ENCODE measurements at places on chromosomes 2 and 18. TPM values are rescaled to one million over a fixed set of nuclear protein-coding genes. Genes with fewer than 3 reads are reported as not detected.
A peak's percentile ranks its signal among the peaks of the same experiment; 100 is the strongest.

GRCh38 chr18:79251021-79251420, 144.7 kb upstream of the NFATC1 start:
- no peak for DNase-seq

GRCh38 chr2:152781175-152781574, 62.8 kb downstream of the ARL6IP6 start:
- DNase-seq: no peak

WDSUB1 gene
- total RNA-seq: 6.3 TPM

DNA sequence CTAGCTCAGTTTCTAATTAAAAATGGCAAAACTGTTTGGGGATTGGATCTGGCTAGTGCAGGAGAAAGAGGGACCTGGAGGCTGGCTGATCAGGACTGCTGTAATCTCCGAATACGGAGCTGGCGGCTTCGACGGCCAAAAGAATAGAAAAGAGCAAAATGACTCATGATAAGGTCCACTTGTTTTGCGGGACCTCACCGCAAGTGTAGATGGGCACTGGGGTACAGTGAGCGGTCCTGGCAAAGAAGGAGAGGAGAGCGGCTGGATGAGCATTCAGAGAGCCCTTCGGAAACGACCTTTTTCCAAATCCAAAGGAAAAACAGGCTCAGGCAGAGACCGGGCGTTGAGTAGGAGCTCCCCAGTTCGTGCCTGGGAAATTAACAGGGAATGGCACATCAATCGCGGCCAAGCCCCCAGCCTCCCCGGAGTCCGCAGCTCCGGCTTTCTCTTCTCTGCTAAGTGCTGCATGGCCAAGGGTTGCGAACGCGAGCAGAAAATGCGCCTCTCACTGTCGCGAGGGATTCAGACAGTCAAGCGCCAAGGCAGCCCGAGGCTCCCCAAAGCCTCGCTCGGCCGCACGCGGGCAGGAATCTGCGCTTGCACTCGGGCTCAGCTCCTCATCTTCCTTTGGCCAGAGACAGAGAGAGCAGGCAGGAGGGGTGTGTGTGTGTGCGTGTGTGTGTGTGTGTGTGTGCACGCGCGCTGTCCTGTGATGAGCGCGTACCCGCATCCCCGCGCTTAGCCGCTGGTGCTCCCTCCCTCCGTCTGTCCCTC, 1.8 kb downstream of the DCC start:
- peak; percentile 66 for DNase-seq

CYRIA gene
- total RNA-seq: 3.9 TPM

AQP12A gene
- not detected for total RNA-seq

GRCh38 chr2:64979744-64980143, 9.5 kb upstream of the SLC1A4 start:
- no peak for DNase-seq

ZDBF2 gene
- total RNA-seq: 35.6 TPM

DNA sequence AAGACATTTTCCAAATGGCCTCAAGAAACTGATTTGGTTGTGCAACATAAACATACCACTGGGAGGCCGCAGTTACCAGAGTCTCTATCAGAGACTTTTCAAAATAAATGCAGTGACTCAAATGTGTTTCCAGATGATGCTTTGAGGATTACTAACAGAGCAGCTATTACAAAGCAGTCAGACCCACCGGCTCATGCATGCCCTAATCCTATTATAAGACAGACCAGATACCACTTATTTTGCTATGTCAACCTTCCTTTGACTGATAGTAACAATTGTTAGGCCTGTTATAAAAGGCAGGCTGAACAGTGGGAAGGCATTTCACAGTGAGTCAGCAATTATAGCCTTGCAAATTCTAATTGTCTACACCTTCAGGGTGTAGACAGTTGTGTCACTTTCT, 217.7 kb downstream of the LRRTM1 start:
- peak; percentile 5 for DNase-seq

DNA sequence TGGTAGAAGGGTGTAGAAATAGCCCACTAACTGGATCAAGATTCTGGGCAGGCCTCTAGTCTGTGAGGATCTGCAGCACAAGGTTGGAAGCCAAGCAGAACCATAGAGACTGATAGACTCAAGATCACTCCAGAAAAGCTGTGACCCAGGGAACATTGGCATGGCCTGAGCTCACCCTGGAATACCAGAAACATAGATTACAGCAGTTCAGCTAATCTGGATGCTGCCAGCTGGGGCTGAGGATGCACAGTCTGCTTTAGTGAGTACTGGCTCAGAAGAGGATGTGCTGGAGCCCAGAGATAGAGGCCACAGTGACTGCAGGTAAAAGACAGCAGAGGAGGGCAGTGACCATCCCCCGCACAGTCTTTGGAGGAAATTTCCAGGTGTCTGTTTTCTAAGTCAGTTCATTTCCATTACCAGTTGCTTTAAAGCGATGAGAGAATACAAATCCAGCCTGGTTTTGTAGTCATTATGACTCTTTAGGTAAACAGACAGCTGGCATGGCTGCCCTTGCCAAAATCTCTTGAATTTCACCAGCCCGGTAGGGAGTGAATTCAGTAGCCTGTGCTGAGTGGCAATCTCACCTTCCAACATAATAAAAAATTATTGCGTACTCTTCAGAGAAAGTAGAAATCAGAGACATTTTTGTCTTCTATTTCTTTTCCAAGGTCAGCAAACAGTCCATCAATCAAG, 119.2 kb downstream of the ANTXR1 start:
- DNase-seq: no peak

DNA sequence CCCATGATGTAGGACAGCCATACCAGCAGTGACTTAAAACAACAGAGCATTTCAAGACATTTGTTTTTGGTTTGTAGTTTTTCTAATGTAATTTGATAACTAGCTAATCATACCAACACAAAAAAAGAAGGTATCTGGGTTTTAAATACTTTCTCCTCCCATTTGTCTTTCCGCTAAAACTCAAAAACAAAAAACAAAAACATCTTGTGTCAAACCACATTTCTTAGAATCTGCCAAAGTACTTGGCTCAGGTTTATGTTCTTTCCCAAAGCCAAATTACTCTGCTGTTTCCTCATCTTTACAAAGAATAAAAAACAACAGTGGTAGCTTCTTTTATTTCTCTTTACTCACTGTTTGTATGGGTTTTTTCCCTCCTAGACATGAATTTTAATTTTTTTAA, 71.5 kb downstream of the GREB1L start:
- no peak for DNase-seq

DNA sequence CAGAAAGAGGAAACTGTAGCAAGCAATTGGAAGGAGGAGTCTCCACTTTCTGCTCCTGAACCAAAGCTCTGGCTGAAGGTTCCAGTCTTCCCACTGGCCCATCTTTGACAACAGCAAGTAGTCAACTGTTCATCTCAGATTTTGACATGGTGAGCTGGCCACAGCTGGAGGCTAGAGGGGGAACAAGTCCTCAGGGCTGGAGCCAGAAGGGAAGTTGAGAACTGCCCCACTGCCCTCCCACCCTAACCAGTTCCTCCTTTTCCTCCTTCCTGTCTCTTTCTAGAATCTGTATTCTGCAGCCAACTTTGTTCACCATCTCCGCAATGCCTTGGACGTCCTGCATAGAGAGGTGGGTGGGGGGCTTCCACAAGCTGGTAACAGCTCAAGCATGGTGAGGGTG, 105.8 kb downstream of the PLB1 start:
- DNase-seq: no peak

DNA sequence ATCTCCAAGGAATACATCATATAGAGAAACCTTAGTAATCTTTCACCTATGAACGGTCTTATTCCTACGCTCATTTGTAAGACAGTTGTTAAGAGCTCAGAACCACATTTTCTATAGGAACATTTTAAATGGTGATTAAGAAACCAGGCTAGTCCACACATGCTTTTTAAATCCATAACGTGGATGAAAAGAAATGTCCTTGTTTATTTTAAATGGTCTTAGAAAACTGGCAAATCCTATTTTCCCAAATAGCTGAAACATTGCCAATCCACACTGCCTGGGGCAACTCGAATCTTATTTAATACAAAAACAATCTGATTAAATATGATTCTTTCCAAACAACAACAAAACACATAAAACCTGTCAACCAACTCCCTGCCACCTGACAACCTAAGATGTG, 23.7 kb downstream of the METTL8 start:
- DNase-seq: no peak

CYP27A1 gene
- 4.2 TPM for total RNA-seq

- no peak for DNase-seq
Observed at GRCh38 chr2:136175466-136175865, 57.5 kb upstream of the CXCR4 start.

ATF2 gene
- total RNA-seq: 56.2 TPM

DNA sequence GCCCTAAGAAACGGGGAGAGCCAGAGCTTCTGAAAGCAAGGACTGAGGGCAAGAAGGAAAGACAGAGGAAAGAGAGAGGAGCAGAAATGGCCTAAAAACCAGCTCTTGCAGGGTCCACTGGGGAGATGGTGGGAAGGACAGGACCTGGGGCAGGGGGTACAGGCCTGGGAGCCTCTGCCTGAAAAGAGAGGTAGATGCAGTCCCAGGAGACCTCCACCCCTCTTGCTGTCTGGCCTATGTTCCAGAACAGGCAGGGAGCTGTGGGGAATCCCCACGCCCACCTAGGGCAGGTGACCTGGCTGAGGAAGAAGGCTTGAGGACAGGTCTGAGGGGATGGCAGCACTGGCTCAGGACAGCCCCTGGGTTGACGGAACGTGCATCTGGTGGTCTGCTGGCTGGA, 4.6 kb downstream of the CAPN13 start:
- DNase-seq: no peak

SCRN3 gene
- total RNA-seq: 8.1 TPM

- DNase-seq: no peak
Observed at GRCh38 chr18:27447930-27448329, 262.8 kb upstream of the CHST9 start.

- DNase-seq: no peak
Observed at GRCh38 chr2:140657657-140658056, 1473.2 kb downstream of the LRP1B start.

ACTG2 gene
- total RNA-seq: 8.8 TPM

ARHGEF33 gene
- 0.10 TPM for total RNA-seq

- no peak for DNase-seq
Observed at GRCh38 chr2:189163889-189164288, 15.7 kb downstream of the COL5A2 start.

DNA sequence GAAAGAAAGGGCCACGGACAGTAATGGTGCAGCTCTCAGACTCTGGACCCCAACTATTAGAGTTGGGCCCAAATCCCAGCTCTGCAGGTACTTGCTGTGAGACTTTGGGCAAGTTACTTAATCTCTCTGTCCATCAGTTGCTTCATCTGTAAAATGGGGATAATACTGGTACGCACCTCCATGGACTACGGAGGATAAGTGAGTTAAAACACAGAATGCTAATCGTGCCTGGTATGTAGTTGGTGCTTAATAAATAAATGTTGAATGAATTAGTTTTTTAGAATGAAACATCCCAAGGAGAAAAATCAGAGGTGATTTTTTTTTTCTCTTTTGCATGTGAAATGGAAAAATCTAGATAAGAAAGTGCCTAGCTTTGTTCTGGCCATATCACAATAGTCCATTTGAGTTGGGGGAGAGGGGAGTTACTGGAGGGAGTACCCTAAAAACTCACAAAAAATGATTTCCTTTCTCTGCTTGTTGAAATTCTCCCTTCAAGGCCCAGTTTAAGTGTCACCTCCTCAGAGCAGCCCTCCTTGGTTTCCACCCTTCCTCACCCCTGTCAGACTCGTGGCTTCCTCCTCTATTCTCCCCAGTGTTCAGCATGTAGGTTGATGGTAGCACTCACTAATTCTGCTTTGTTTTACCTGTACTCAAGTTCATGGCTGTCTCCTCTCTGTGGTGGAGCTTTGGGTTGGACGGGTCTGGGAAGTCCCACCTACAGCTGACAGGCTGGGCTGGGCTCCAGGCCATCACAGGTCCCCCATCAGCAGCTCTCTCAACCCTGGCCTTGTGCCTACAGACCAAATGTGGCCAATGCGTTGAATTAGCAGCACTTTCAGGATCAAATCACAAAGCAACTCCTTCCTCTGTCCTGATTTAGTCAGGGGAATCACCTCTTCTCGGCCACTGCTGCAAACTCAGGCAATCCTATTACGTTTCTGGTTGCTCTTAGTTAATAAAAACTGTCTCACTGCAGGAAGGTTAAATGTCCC, 92.8 kb upstream of the TAF1B start:
- DNase-seq: no peak

DNA sequence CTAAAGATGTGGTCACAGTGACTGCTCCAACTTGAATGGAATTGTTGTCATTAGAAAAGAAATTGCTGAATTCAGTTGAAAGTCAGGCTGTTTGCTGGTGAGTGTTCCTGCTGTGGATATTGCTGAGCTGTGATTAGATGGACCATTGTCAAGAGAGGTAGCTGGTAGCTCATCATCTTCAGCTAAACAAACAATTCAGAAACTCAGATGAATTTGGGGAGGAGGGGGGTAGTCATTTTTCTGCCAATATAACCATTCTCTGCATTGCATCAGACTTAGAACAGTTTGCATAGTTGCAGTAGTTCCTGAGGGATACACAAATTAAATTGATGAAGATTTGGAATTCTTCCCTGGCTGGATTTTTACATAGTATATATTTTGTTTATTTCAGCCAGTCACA, 108.3 kb downstream of the MTCL1 start:
- DNase-seq: no peak

- no peak for DNase-seq
Observed at GRCh38 chr2:224524657-224525056, 60.5 kb downstream of the CUL3 start.

- peak; percentile 76 for DNase-seq
Observed at GRCh38 chr2:142165790-142166189, 35.0 kb upstream of the LRP1B start.

KCNE4 gene
- not detected for total RNA-seq

DNA sequence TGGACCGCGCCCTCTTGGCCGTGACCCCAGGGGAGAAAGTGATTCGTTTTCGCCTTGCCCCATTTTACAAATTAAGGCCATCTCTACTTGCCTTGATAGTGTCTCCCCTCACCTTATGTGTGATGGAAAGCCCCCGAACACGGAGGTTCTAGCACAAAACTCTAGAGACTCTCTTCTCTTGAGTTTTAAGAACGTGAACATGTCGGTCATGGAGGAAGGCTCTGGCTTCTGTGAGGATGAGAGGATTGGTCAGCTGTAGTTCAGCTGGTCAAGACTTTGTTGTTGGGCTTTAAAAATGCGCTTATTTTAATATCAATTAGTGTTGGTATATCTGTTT, 828 bp downstream of the DYNC1I2 start:
- DNase-seq: no peak

GPR75 gene
- total RNA-seq: 4.1 TPM

- DNase-seq: no peak
Observed at GRCh38 chr18:59814891-59815290, 84.9 kb upstream of the PMAIP1 start.

CAVIN2 gene
- total RNA-seq: not detected

Data from GM23338 (cell line).